ENCODE measurements at places on chromosomes 5 and 9. TPM values are rescaled to one million over a fixed set of nuclear protein-coding genes. Genes with fewer than 3 reads are reported as not detected.

CDC20B gene
- 0.07 TPM for total RNA-seq

JAKMIP2 gene
- not detected for total RNA-seq

RECK gene
- total RNA-seq: 6.9 TPM

SVEP1 gene
- 1.8 TPM for total RNA-seq

BHMT2 gene
- not detected for total RNA-seq

NR5A1 gene
- not detected for total RNA-seq

TXNDC8 gene
- not detected for total RNA-seq

Measured in A549 treated with CORT108297 at 1 μM for 4 hours (cell line).